CD8-positive, alpha-beta memory T cell (primary cell): ENCODE measurements at places on chromosomes 2 and 18. TPM values are rescaled to one million over a fixed set of nuclear protein-coding genes. Genes with fewer than 3 reads are reported as not detected.

- H3K27me3 ChIP-seq = peaks cover 16% of the 10 kb centered on the region
- peaks cover 4% of the 10 kb centered on the region for H3K4me1 ChIP-seq
- no peak overlapping the region for H3K27ac ChIP-seq
- no peak overlapping the region for H3K4me3 ChIP-seq
Observed at GRCh38 chr2:219531639-219532377, 11.8 kb downstream of the CHPF start.

DNA sequence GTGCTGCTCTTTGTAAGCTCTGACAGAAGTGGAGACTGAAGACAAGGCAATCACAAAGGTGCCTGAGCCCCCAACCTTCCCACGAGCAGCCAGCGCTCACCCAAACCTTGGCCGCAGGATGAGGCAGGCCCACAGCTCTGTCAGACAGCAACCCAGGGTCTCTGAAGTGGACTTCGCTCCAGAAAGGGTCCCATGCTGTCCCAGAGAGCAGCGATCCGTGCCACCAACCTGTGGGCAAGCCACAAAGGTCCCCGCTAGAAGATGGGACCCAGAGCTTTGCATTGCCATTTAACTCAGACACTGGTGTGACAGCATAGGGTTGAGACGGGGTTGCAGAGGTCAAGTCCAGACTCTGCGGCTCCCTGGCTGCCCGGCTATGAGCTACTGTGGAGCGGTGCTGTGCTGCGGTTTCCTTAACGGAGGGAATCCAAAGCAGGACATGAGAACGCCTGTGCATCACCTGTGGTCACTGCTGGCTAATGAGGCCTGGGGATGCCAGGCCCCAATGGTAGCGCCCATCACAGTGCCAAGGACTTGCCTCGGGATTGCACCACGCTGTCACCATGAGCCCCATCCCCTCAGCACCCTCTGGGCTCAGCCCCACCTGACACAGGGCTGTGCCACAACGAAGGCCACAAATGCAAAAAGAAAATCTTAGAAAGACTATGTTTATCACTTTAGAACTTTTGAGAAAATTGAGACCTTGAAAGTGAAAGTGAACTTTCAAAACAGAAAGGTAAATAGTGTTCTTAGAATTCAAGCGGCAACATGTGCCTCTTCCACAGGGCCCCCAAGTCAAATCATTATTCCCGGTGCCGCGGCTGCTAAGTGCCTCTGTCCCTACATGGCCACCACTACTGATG is 103.4 kb downstream of the HDAC4 start:
- DNase-seq = peak; percentile 48
- H3K27me3 ChIP-seq = no peaks in the 10 kb centered on the region
- H3K27ac ChIP-seq = peak overlapping the region; percentile 48
- peak overlapping the region; percentile 86 for H3K4me3 ChIP-seq

DNA sequence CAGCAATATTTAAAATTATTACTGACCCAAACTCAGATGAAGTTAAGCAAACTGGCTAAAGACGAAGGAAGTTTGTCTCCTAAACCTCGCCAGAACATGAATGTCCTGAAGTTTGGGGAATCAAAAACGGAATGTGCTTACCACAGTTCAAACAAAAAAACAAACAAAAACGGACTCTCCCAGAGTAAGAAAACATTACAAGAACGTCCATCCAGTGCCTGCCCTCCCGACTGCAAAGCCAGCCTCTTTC is 1.1 kb downstream of the KANSL1L start:
- no peaks in the 10 kb centered on the region for H3K36me3 ChIP-seq
- peak overlapping the region; percentile 64 for H3K4me3 ChIP-seq
- peak overlapping the region; percentile 34 for H3K27ac ChIP-seq
- no peak for DNase-seq

- H3K4me1 ChIP-seq = no peaks in the 10 kb centered on the region
- no peak overlapping the region for H3K27ac ChIP-seq
- H3K27me3 ChIP-seq = no peaks in the 10 kb centered on the region
- no peaks in the 10 kb centered on the region for H3K36me3 ChIP-seq
Observed at GRCh38 chr2:142684667-142685066, 192.8 kb upstream of the KYNU start.

GRCh38 chr2:111666160-111666559 is 217.8 kb downstream of the ANAPC1 start:
- no peak overlapping the region for H3K4me3 ChIP-seq
- H3K36me3 ChIP-seq = no peaks in the 10 kb centered on the region
- no peak for DNase-seq

GRCh38 chr18:12939162-12939561 is 8.6 kb upstream of the SEH1L start:
- H3K36me3 ChIP-seq = no peaks in the 10 kb centered on the region
- no peaks in the 10 kb centered on the region for H3K27me3 ChIP-seq
- no peaks in the 10 kb centered on the region for H3K4me1 ChIP-seq

DNA sequence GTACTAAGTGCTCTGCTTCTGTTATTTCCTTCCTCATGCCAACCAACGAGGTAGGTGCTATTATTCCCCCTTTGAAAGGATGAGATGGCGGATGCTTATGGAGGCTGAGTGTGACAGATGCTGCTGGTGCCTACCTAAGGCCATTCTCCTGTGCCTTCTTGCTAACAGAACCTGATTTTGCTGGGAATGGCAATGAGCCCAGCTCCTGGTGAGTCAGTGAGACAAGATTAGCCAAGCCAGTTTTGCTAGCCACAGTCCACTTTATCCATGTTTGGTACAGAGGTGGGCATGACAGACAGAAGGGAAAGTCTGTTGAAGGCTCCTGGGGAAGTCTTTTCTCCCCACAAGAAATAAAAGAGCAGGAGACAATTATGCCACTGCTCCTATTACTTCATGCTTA is 43.7 kb upstream of the TMEM163 start:
- no peak overlapping the region for H3K27ac ChIP-seq
- no peaks in the 10 kb centered on the region for H3K36me3 ChIP-seq
- DNase-seq = no peak
- H3K4me1 ChIP-seq = no peaks in the 10 kb centered on the region
- H3K4me3 ChIP-seq = no peak overlapping the region
- H3K27me3 ChIP-seq = no peaks in the 10 kb centered on the region

TMEM214 gene
- total RNA-seq = 71.7 TPM

GALNT3 gene
- 3.2 TPM for total RNA-seq
